ENCODE measurements at places on chromosomes 5 and 9.
A peak's percentile ranks its signal among the peaks of the same experiment; 100 is the strongest.

- no peak for DNase-seq
Observed at GRCh38 chr9:35569206-35569605, 35.9 kb upstream of the TESK1 start.

- no peak for DNase-seq
Observed at GRCh38 chr5:97496037-97496436, 313.0 kb upstream of the RIOK2 start.

GRCh38 chr9:87266697-87267096 is 231.0 kb upstream of the DAPK1 start:
- DNase-seq = no peak

- no peak for DNase-seq
Observed at GRCh38 chr5:104757915-104758314, 1195.3 kb upstream of the NUDT12 start.

DNA sequence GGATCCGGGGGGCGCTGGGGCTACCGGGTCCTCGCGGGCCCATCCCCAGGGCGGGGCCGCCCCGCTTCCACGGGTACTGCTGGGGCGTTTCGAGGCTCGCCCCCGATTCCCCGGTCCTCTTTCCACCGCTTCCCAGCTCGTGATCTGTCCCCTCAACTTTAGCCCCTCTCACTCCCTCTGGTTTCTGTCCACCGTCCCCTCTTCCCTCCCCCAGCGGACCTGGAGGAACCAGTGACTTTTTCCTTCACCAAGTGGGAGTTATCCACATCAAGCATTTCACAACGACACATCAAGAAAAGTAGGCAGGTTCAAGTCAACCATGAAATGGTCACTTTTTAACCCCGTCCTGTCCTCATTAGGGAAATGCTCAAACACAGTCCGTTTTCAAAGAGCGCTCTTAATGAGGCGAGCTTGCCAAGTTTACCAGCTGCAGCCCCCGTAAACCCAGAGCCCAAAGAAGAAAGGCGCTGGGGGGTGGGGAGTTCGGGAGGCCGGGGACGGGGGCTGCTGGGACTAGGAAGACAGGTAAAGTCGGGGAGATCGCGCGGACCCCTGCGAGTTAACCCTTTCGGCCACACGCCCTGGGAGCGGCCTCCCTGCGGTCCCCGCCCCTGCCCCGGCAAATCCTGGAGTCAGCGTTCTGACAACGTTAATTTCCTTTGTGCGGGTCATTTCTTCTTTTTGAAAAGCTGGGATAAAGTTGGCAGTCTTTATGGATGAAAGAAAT is 2.1 kb upstream of the NFIB start:
- no peak for DNase-seq

GRCh38 chr9:13278368-13279246 is 885 bp downstream of the MPDZ start:
- no peak for DNase-seq

- no peak for DNase-seq
Observed at GRCh38 chr9:116671605-116672004, 15.5 kb upstream of the TRIM32 start.

- DNase-seq = no peak
Observed at GRCh38 chr5:159782197-159782994, 133.9 kb upstream of the ADRA1B start.

- peak; percentile 42 for DNase-seq
Observed at GRCh38 chr5:68369457-68370125, 154.0 kb downstream of the PIK3R1 start.

GRCh38 chr9:125361837-125362531 is 100.4 kb downstream of the GAPVD1 start:
- peak; percentile 6 for DNase-seq

DNA sequence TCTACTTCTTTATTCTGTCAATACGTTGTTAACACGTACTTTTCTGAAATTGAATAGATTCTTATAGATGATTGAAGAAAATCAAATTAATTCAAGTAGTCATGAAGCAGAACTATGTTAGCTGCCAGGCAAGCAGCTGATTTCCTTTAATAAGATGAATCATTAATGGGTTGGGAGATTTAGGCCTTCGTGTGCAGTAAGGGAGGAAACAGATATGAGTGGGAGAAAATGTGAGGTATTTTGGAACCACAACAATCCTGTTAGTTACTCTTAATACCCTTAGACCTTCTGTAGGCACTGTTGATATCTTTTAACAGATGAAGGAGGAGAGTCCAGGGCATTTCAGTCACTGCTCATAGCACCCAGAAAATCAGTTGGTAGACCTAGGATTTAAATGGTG is 121.0 kb downstream of the AOPEP start:
- DNase-seq = no peak

DNA sequence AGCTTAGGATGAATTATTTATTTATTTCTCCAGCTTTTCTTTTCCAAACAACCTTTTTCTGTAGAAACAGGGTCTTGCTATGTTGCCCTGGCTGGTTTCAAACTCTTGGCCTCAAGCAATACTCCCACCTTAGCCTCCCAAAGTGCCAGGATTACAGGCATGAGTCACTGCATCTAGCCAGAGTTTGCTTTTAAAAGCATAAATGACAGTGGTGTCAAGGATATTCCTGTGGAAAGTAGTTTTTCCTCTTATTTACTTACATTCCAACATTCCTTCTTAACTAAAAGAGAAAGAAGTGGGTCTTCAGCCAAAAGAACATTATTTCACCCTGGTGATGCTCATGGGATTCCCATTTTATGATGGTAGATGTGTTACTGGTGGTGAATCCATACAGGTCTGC is 62.4 kb downstream of the GRIA1 start:
- DNase-seq = no peak

DNA sequence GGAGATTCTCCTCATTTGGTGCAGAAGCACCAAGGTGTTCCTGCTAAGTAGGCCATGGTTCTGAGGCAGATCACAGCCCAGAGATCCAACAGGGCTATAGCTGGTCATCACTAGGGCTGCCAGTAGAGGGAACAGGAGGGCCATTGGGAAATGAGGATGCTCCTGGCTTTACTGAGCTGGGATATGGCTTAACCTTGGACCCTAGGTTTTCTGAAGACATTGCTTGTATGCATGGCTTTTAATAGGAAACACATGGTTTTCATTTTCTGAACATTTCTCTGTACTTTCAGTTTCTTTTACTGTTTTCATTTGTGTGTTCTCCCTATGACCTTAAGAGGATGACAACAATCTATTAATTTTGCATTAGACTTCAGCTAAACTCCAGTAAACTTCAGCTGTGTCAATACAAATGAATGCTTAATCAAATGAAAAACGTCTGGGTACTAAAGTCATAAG is at the start of gene IFNW1:
IFNW1 (minus strand) TSS at position 406 of the 456 bp plus-strand sequence; CDS start at position 144, 262 bp downstream.
- no peak for DNase-seq
